ENCODE measurements at places on chromosomes 5 and 9.

GRCh38 chr5:6193310-6193709 is 185.0 kb downstream of the MED10 start:
- DNase-seq, result no peak

DNA sequence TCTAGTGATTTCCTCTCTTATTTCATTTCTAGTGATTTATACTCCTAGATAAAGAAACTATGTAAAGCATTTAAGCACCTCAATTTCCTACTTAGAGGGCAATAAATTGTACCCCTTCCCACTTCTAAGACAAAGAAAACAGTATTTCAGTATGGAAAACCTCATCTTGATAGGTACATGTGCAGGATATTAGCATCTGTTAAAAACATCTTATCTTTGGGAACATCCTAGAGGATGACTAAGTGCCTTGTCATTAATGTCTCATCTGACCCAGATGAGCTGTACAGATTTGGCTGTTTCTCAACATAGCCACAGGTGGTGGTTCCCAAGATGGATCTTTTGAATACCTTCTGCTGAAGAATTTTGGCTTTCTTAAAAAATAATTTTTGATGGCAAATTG is 5.7 kb downstream of the MEGF10 start:
- no peak for DNase-seq

DNA sequence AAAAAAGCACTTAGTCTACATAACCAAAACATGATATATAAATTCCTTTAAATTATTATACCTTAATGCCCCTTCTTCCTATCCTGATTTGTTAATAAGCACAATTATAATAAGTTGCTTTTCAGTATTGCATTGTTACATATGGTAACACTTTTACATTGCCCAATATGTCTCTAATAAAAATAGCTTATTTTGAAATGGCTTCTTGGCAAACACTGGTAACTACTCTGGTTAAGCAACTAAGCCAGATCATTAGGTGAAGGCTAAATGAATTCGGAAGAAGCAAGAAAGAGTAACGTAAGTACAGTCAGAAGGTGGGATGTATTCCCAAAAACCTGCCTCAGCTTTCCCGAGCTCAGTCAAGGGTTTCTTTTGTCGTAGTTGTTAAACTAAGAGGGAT is 85.3 kb downstream of the TTC39B start:
- no peak for DNase-seq

GRCh38 chr5:126676195-126676624 is 75.5 kb downstream of the PHAX start:
- peak; percentile 82 for DNase-seq

DNA sequence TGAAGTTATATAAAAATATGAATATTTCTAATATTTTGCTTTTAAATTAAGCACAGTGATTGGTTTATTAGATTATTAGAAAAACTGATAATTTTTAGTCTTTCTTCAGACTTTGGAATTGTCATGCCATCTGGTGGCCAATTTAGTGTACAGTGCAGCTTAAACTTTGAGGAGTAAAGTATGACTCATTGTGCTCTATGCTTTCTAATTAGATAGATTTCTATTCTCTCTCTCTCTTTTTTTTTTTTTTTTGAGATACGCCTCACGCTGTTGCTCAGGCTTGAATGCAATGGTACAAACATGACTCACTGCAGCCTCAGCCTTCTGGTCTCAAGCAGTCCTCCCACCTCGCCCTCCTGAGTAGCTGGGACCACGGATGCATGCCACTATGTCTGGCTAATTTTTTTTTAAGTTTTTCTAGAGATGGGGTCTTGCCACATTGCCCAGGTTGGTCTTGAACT is 42.1 kb upstream of the GPR21 start:
- DNase-seq, result no peak

All from iPS DF 6.9 (cell line).